Vein endothelial cell (primary cell): ENCODE measurements at places on chromosomes 6 and 20. TPM values are rescaled to one million over a fixed set of nuclear protein-coding genes. Genes with fewer than 3 reads are reported as not detected.

Gene RCAN2
- total RNA-seq: 0.33 and 1.5 TPM in 2 replicates

Gene CPXM1
- 0.19 and 0.33 TPM in 2 replicates for total RNA-seq

Gene PRSS35
- 0.33 TPM in 1 of 2 replicates, not detected in the other for total RNA-seq

Gene NECAB3
- 9.9 and 28.7 TPM in 2 replicates for total RNA-seq

Gene TNFRSF21
- 88.1 and 150 TPM in 2 replicates for total RNA-seq

Gene SLC22A7
- not detected in 2 replicates for total RNA-seq
